ENCODE measurements at places on chromosomes 11 and 22.

GRCh38 chr11:47786373-47786772 is 19.2 kb upstream of the FNBP4 start:
- DNase-seq = no peak

GRCh38 chr11:20739577-20739976 is 70.2 kb downstream of the NELL1 start:
- no peak for DNase-seq

DNA sequence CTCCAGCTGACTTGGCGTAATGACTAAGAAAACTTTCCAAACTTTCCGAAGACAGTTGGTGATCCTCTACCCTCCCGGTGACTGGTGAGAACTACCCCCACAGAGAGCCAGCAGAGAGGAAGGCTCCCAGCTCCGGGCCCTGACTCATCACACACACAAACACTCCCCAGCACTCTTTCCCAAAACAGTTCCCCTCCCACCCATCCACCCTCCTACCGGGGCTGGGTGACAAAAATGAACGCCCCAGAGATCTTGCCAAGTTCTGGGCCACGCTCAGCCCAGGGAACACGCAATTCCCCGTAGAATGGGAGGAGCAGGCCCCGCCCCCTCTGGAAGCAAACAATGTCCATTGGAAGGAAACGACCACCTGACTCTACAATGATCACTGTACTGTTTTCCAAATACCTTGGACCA is 21.3 kb upstream of the JAM3 start:
- DNase-seq = peak; percentile 86

DNA sequence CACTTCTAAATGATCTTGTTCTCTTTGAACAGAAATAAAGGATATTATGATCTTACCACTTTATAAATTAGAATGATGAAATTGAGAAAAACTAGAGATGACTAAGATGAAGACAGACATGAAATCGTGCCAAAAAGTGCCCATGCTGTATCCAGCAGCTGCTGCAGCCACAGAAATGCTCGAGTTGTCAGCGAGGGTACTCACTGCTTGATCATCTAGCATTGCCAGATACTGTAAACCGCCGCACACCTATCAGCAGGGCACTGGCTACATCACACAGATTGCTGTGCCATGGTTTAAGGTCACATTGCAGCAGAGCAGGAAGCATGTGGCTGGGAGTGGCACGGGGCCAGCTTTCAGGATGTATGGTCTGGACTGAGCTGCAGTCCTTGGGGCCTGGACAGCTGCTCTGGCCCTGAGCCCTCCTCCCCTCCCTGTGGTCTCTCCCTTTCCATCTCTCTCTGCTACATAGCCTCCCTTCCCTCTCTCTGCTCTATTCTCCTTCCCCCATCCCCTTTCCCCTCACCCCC is 51.0 kb upstream of the SEPTIN5 start:
- peak; percentile 73 for DNase-seq

DNA sequence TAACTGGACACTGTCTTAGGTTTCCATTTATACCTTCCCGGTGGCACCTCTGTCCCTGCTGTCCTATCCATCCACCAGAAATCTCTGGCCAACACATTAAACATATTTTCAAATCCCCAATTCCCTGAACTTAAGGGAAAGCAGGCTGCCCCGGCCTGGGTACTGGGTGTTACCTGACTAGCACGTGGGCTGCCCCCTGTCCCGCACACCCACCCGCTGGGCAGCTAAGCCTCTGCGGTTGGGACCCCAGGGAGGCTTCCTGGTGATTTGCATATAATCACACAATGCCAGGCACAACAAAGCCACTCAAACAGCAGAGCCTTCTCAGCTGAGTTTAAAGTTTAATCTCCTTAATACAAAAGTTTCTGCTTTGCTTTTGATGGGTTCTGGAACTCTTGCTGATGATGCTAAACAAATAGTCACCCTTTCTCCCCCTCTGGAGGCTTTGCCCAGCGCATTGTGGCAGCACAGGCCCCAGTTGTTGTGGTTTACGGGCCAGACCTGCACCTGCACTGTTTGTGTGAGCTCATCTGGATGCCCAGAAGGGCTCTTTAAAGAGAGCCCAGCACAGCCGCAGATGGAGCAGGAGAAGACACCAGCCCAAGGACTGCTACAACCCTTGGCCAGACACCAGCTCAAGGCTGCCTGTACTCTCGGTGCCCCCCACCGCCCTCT is 59.9 kb upstream of the POU2AF1 start:
- no peak for DNase-seq

All from AG09309 (cell line).